ENCODE measurements at places on chromosomes 1 and 21. TPM values are rescaled to one million over a fixed set of nuclear protein-coding genes. Genes with fewer than 3 reads are reported as not detected.

NEGR1 gene
- 6.7 TPM for total RNA-seq

CFAP298 gene
- total RNA-seq = 74.8 TPM

SGIP1 gene
- 0.60 TPM for total RNA-seq

TEKT2 gene
- not detected for total RNA-seq

SHISAL2A gene
- not detected for total RNA-seq

All from A375 (cell line).